ENCODE measurements at places on chromosomes 5 and 9. TPM values are rescaled to one million over a fixed set of nuclear protein-coding genes. Genes with fewer than 3 reads are reported as not detected.
A peak's percentile ranks its signal among the peaks of the same experiment; 100 is the strongest.

MYOT gene
- 1.5 TPM for polyA plus RNA-seq

DNA sequence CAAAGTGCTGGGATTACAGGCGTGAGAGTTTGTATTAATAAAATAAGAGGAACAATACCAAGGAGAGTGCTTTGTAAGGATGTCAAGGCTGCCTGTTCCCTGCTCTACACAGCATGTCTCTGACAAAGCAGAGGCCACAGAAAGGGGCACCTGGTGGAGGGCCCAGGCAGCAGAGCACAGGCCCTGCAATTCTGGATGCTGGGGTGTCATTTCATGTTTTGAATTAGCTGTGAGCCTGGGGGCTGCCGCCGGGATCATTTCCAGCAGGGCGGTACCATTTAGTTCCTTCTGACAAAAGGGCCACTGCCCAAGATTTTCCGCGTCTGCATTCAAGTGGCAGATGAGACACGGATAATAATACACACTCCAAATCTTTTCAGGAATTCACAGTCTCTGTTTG is 396.9 kb downstream of the GADD45G start:
- DNase-seq: no peak

RASGRF2 gene
- polyA plus RNA-seq: 2.3 TPM

TSSK1B gene
- polyA plus RNA-seq: 0.12 TPM

TAS2R1 gene
- 0.42 TPM for polyA plus RNA-seq

DNA sequence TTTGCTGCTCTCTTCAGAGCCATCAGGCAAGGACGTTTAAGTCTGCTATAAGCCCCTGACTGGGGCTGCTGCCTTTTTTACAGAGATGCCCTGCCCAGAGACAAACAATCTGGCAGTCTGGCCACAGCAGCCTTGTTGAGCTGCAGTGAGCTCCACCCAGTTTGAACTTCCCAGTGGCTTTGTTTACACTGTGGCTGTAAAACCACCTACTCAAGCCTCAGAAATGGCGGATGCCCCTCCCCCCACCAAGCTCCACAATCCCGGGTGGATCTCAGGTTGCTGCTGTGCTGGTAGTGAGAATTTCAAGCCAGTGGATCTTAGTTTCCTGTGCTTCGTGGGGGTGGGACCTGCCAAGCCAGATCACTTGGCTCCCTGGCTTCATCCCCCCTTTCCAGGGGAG is 59.7 kb upstream of the SNCAIP start:
- no peak for DNase-seq

GRCh38 chr9:16794871-16795639 is 75.4 kb downstream of the BNC2 start:
- no peak for DNase-seq

GLRA1 gene
- polyA plus RNA-seq: 0.13 TPM

SURF2 gene
- 17.7 TPM for polyA plus RNA-seq

DNA sequence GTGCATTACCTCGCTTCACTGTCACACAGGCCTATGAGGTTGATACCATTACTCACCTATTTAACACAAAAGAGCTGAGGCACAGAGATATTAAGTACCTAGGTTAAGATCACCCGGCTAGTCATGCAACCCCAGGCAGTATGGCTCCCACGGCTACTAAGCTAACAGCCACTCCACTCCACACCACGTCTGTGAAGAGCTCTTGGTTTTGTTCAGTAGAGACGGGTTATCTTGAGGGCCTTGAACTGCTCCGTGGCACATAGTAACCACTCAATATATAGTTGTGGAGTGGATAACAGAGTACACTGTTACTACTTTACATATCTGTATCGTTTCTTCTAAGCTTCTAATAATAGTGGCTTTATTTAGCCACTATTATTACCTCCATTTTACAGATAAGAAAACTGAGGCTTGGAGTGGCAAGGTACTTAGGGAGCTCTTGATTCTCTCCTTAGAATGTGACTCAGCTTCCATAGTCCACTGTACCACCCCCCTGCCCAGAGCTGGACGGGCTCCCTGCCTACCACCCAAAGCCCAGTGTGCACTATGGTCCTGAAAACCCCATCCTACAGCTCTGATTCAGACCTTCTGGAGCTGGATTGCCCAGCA is 1.0 kb upstream of the CORO2A start:
- DNase-seq: no peak

- no peak for DNase-seq
These were observed 25.4 kb downstream of the ABLIM3 start for GRCh38 chr5:149166591-149167100.

STPG3 gene
- 1.5 TPM for polyA plus RNA-seq

- DNase-seq: no peak
These were observed 23.3 kb downstream of the PITX1 start for GRCh38 chr5:135010502-135011354.

GRCh38 chr5:37816883-37817282 is 23.0 kb downstream of the GDNF start:
- DNase-seq: peak; percentile 55

DNA sequence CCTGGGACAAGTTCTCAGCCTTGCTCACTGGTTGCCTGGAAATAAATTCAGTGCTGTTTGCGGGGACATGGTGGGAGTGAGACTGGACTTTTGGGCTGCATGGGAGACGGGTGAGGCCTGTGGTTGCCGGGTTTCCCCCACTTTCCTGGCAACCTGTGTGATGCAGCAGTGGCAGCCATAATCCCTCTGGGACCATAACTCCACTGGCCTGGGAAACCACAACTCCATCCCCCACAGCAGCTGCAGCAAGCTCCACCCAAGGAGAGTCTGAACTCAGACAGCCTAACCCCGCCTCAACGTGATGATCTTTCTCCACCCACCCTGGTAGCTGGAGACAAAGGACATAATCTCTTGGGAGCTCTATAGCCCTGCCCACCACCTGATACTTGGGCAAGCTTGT is 349.9 kb downstream of the PIK3R1 start:
- no peak for DNase-seq

GRCh38 chr5:138668451-138669380 is 84.5 kb upstream of the CTNNA1 start:
- DNase-seq: no peak

IFNK gene
- polyA plus RNA-seq: not detected

- no peak for DNase-seq
These were observed 4.6 kb upstream of the RACK1 start for GRCh38 chr5:181248277-181248676.

DNA sequence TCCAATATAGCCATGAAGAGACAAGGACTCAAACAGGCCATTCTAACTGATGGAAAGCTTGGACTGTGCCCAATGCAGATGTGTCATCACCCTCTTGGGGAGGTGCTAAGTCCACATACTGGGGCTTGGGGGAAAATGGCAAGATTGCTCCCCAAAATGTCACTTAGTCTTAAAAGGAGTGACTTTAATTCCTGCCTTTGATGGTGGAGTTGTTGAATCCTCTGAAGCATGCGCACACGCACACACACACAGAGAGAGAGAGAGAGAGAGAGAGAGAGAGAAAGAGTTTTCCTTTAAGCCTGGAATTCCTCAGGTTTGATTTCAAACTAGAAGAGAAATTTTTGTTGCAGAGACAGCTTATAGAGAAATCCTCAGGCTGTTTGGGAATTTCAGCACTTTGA is 161.9 kb upstream of the GAS1 start:
- no peak for DNase-seq

FBXW5 gene
- polyA plus RNA-seq: 33.7 TPM
